ENCODE measurements at places on chromosomes 2 and 18.

DNA sequence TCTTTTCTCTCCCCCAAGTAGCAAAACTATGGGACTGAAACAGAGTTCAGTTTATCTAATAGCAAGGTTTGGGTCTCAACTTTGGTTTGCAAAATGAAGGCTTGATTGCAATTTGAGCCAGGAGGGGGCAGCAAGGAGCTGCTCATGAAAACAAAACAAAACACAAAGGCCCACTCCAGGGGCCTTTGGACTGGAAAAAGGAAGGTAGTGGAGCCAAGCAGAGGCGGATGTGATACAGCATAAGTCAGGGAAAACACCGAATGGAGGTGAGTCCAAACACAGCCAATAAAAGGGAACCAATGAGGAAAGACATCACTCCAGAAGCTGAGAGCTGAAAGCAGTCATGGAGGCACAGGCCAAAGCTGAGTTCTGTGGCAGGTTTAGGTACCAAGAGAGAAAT is 799.7 kb upstream of the ACVR2A start:
- no peak for DNase-seq

GRCh38 chr2:20391951-20392699 is 41.5 kb upstream of the PUM2 start:
- no peak for DNase-seq

- DNase-seq, result no peak
Measured at GRCh38 chr18:30328839-30329238, 713.7 kb downstream of the DSC3 start.

DNA sequence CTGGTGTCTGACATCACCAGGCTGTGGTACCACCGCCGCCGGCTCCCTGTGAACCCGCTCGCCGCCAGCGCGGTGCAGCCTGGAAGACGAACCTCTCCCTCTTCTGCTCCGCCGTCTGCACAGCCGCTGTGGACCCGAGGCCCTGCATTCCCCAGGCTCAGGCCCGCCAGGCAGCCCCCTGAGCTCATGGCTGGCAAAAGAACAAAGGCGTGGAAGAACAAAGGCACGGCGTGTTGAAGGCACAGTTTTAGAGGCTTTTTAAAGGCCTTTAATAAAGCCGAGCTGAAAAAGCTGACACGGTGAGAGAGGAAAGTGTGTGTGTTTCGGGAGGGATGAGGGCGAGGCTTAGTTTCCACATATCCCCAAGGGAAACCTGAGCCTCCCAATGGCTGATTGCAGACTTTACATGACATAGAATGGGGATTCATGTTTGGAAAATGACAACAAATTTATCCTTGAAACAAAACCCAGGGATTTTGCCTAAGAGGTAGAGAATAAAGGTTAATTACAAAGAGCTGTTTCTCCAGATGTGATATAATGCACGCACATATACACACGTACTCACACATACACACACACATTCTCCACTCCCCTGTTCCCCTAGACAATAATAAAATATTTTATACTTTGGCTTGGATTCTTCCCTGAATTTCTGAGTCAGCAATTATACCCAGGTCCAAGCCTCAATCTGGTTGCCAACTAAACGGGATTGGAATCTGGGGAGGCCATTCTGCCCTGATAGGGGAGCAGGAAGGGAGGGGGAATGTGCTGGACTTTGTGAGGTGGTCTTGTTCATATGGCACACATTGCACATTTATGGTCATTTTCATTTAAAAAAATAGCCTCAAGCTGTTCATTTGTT is 39.7 kb downstream of the RFX8 start:
- no peak for DNase-seq

- no peak for DNase-seq
Measured at GRCh38 chr18:11004294-11004693, 145.1 kb downstream of the PIEZO2 start.

DNA sequence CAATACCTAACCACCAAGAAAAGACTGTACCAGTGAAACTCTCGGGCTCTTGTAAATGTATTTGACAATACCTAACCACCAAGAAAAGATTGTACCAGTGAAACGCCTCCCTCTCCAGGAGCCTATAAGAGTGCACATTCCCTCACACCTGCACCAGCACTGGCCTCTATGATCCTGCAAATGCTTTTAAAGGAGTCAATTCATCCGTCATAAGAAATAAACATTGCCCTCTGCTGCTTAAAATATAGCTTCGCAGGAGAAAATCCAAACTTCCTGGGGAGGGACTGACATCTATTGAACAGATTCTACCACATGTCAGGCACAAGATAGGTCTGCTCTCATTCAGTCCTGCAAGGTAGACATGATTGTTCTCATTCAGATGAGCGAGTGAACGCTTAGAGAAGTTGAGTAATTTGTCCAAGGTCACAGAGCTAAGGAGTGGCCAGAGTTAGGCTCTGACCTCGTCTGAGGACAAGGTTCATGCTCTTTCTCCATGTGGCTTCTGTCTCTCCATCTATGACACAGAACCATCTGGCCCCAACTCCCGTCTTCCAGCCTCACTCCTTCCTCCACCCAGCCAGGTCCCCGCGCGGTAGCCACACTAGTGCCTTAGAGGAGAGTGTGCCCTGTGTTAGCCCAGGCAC is 38.7 kb downstream of the MCFD2 start:
- DNase-seq, result peak; percentile 73

GRCh38 chr2:240816584-240817495 is 3.2 kb downstream of the KIF1A start:
- DNase-seq, result no peak

DNA sequence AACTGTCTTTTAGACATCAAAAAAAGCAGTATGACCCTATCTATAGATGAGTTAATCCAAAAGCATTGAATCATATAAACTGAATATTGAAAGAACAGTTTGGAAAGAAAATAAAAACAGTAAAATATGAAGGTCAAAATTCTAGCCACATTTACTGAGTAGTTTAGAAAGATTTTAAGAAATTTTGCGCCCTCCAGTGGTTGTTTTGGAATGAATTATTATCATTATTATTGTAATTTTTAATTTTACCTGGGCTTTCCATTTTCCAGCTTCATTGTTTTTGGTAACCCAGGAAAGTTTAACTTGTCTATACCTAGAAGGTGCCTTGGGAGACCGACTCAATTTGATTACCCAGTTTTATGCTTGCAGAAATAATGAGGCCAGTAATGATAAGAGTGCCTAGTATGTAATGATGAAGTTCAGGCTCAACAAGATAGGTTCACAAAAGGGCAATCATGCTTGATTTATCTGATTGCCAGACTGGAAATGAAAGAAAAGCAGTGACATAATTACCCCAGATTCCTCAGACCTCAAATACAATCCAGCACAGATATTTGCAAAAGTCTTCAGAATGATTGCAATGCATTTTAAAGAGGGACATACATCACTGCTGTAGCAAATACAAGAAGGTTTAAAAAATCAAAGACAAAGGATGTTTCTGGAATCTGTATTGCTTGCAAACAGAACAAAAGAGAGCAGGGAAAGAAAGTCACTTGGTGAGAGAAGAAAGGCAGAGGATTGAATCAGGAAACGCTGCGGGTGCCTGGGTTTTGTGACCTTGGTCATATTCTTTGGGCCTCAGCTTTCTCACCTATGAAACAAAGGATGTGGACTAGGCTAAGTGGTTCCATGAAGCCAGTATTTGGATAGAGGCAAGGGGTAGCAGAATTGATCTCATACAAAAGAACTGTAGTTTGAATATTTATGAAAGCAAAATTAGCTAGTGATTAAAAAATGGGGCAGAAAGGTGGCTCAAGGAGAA is 153.8 kb downstream of the MAP2 start:
- no peak for DNase-seq

Measured in NCI-H524 treated with DMSO at 0.1 percent for 48 hours (cell line).